Neural progenitor cell (in vitro differentiated cells): ENCODE measurements at places on chromosomes 5 and 9. TPM values are rescaled to one million over a fixed set of nuclear protein-coding genes. Genes with fewer than 3 reads are reported as not detected.

DNA sequence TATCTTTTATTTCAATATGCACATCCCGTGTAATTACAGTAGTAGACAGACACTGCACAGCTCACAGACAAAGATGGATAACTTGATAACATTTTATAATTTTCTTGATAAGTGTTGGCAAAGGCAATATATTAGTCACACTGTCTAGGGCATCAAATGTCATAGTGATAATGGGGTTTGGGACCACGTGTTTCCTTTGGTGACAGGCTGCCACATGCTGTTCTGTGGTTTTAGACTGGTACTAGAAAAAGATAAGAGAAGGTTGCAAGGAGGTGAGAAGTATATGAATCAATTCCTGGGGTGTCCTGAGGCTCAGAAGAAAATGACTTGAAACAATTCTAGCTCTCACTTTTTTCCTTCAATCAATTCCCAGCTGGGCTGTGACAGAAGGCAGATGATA, 258.8 kb upstream of the CHD1 start:
- no peaks in the 10 kb centered on the region for H3K4me1 ChIP-seq
- no peak overlapping the region for H3K27ac ChIP-seq
- H3K4me3 ChIP-seq, result no peak overlapping the region
- no peaks in the 10 kb centered on the region for H3K27me3 ChIP-seq
- no peak for DNase-seq

GRCh38 chr5:463952-464351, 21.0 kb downstream of the EXOC3 start:
- no peak overlapping the region for H3K27ac ChIP-seq
- H3K36me3 ChIP-seq, result no peaks in the 10 kb centered on the region
- no peaks in the 10 kb centered on the region for H3K4me1 ChIP-seq
- H3K4me3 ChIP-seq, result no peak overlapping the region
- no peak for DNase-seq
- no peaks in the 10 kb centered on the region for H3K27me3 ChIP-seq

DNA sequence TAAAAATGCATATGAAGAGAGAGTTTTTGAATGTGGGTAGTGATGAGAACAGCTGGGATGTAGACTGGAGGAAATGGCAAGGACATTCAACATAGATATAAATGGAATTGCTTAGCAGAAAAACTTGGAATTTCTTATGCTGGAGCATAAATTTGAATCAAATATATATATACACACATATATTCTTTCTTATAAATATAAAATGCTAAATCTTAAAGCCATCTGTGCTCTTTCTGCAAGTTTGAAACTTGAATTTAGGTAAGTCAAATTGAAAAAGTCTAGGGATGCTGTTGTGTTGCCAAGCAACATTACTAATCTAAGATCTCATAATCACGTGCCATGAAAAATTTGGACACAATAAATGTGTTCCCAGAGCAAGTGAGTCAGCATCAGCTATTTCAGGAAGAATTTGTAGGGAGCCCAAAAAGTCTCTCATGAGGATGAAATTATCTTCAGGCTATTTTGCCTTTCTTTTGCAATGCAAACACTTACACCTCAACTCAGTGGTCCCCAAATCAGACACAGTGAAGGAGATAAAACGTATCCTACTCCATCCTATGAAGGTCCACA, 58.4 kb upstream of the ALDH1A1 start:
- no peaks in the 10 kb centered on the region for H3K36me3 ChIP-seq
- no peaks in the 10 kb centered on the region for H3K4me1 ChIP-seq
- DNase-seq, result no peak
- H3K4me3 ChIP-seq, result no peak overlapping the region

DNA sequence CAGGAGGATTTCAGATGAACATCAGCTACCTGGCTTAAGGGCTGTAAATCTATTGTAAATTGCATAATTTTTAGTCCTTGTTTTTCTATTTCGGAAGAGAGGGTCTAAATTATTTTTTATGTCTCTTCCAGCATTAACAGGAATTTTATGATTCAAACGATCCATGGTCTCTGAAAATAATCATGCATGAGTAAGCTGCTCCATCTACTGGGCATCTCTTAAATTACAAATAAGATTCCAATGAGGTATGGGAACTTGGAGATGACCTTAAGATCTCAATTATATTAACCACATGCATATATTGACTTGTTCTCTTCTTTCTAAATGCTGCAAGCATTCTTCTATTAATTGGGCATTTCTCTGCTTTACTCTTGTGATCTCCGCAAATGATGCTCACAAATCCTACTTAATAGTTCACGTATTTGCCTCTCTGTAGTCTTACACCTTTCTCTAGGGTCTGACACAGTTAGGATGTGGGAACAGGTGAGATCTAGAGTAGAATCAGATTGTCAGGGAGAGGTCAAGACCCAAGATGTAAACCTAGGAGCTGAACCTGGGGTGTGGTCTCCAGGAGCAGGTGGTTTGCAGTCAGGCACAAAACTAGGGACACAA, 86.9 kb downstream of the NUDT12 start:
- no peaks in the 10 kb centered on the region for H3K27me3 ChIP-seq
- H3K4me1 ChIP-seq, result no peaks in the 10 kb centered on the region
- H3K4me3 ChIP-seq, result no peak overlapping the region
- H3K27ac ChIP-seq, result no peak overlapping the region

DNA sequence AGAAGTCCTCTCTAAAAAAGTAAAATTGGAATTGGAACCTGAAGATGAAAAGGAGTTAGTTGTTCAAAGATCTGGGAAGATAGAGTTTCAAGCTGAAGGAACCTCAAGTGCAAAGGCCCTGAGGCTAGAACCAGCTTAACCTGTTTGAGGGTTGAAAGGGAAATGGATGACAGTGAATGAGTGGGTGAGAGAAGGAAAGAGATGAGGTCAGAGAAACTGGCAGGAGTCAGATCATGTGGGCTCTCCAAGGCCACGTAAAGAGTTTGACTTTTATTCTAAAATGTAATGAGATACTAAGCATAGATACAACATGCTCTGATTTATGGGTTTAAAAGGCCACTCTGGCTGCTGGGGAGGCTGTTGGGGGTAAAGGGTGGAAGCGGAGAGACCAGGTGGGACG, 2.5 kb upstream of the RAD23B start:
- H3K4me3 ChIP-seq, result no peak overlapping the region
- no peak for DNase-seq
- peaks cover 3% of the 10 kb centered on the region for H3K4me1 ChIP-seq
- H3K27ac ChIP-seq, result no peak overlapping the region

- no peaks in the 10 kb centered on the region for H3K36me3 ChIP-seq
- no peaks in the 10 kb centered on the region for H3K27me3 ChIP-seq
Measured at GRCh38 chr9:114034661-114035062, 43.4 kb downstream of the AMBP start.

GRCh38 chr5:112634166-112634565, 103.5 kb upstream of the APC start:
- H3K36me3 ChIP-seq, result no peaks in the 10 kb centered on the region
- H3K4me1 ChIP-seq, result no peaks in the 10 kb centered on the region
- no peak for DNase-seq
- H3K4me3 ChIP-seq, result no peak overlapping the region
- H3K27ac ChIP-seq, result no peak overlapping the region

GRCh38 chr5:128350705-128351104, 187.3 kb downstream of the FBN2 start:
- H3K27ac ChIP-seq, result no peak overlapping the region
- H3K36me3 ChIP-seq, result peaks cover 2% of the 10 kb centered on the region
- H3K4me1 ChIP-seq, result no peaks in the 10 kb centered on the region
- no peaks in the 10 kb centered on the region for H3K27me3 ChIP-seq

- H3K36me3 ChIP-seq, result no peaks in the 10 kb centered on the region
- peaks cover 82% of the 10 kb centered on the region for H3K27me3 ChIP-seq
- no peak overlapping the region for H3K27ac ChIP-seq
- H3K4me3 ChIP-seq, result no peak overlapping the region
Measured at GRCh38 chr9:68429631-68430030, 73.2 kb downstream of the PGM5 start.

- H3K36me3 ChIP-seq, result no peaks in the 10 kb centered on the region
- no peak overlapping the region for H3K4me3 ChIP-seq
- H3K27ac ChIP-seq, result no peak overlapping the region
- no peaks in the 10 kb centered on the region for H3K27me3 ChIP-seq
- DNase-seq, result no peak
Measured at GRCh38 chr9:100058699-100059579, 39.9 kb downstream of the ERP44 start.

DNA sequence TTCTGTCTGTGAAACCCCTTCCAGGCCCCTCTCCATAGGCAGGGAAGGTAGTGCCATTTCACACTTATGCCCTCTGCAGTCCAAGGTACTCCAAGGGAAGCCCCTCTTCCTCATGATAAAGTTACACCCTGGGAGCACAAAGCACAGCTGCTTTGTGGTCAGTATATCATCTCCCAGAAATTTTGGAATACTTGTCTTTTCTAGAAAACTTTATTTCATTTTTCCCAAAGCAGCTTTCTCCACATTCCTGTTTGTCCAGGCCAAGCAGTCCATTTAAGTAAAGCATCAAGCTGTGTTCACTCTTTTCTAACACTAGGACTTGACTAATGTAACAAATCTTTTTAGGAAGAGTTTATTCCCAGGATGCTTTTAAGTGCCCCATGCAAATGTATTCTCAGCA, 371.8 kb upstream of the RGMB start:
- H3K4me1 ChIP-seq, result no peaks in the 10 kb centered on the region
- H3K4me3 ChIP-seq, result no peak overlapping the region
- no peaks in the 10 kb centered on the region for H3K36me3 ChIP-seq
- H3K27ac ChIP-seq, result no peak overlapping the region

DNA sequence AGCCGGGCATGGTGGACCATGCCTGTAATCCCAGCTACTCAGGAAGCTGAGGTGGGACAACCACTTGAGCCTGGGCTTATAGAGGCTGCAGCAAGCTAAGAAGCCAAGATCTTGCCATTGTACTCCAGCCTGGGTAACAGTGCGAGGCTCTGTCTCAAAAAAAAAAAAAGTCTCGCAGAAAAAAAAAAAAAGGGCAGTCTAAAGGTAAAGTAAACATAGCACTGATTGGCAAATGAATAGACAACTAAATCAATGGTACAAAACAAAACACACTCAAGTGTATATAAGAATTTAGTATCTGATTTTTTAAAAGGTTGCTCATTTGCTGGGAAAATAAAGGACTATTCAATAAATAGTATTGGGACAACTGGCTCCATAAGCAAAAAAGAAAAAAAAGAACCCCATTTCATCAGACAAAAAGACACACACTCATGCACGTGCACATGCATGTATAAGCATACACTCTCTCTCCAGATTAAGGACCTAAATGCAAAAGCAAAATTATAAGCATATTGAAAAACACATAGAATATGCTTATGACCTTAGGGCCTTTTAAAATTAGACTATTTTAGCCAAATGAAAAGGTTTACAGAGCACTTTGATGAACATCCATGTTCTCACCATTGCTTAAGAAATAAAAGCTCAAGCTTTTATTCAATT, 5.7 kb downstream of the IL6ST start:
- no peak overlapping the region for H3K4me3 ChIP-seq
- H3K4me1 ChIP-seq, result peaks cover 12% of the 10 kb centered on the region
- no peaks in the 10 kb centered on the region for H3K36me3 ChIP-seq
- no peak overlapping the region for H3K27ac ChIP-seq
- H3K27me3 ChIP-seq, result no peaks in the 10 kb centered on the region
- DNase-seq, result no peak

DNA sequence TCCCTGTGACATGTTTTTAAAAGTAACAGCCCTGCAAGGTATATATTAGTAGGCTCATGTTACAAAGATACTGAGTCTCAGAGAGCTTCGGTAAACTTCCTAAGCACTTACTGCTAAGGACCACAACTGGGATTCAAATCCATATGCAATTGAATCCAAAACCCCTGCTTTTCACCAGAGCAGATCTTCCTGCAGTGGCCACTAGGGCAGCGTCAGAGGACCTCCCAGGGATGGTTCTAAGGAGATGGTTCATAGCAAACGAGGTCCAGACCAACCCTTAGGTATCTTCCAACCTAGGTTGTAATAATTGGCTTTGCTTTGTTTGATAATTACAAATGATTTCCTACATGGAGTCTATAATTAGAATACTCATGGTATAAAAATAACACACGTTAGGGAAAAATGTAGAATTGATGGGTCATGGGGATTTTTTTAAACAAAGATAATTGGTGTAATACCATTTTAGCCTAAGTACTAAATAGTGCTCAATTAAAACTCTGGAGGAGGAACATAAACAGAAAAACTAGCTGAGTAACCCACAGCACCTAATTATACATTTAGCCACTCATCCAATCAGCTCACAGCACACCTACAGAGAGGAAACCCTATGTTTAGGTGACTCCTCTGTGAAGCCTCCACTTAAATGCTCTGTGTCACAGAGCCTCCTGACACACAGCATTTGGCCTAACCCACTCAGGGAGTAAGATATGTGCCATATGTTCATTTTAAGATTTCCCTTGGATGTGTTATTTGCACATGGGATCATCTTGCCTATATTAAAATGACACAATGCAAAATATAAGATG, 10.0 kb upstream of the CAST start:
- no peaks in the 10 kb centered on the region for H3K4me1 ChIP-seq
- H3K27me3 ChIP-seq, result no peaks in the 10 kb centered on the region
- no peaks in the 10 kb centered on the region for H3K36me3 ChIP-seq
- no peak for DNase-seq

GRCh38 chr9:91948597-91949391, 1.2 kb downstream of the ROR2 start:
- H3K4me1 ChIP-seq, result peaks cover 38% of the 10 kb centered on the region
- H3K27ac ChIP-seq, result no peak overlapping the region
- no peaks in the 10 kb centered on the region for H3K36me3 ChIP-seq
- peak overlapping the region; percentile 70 for H3K4me3 ChIP-seq
- H3K27me3 ChIP-seq, result peaks cover 23% of the 10 kb centered on the region
- peak; percentile 87 for DNase-seq

DNA sequence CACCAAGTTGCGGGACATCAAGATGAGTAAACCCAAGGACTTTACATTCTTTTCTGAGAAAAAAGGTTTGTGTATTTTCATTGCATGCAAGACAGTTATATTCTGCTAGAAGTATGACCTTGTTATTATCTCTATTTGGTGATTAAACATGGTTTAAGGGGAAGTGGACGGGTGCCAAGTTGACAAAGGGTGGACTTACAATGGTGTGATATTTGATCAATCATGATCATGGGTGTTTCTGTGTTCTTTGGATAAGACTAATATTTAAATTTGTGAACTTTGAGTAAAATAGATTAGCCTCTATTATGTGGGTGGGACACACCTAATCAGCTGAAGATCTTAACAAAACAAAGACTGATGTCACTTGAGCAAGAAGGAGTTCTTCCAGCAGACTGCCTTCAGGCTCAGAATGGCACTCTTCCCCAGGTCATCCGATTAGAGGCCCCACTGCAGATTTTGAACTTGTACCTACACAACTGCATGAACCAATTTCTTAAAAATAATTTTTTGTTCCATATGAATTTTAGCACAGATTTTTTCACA, 782.9 kb downstream of the CDH12 start:
- H3K36me3 ChIP-seq, result no peaks in the 10 kb centered on the region
- no peaks in the 10 kb centered on the region for H3K4me1 ChIP-seq
- no peak for DNase-seq
- H3K27me3 ChIP-seq, result no peaks in the 10 kb centered on the region
- no peak overlapping the region for H3K27ac ChIP-seq
- H3K4me3 ChIP-seq, result no peak overlapping the region

Gene C5orf63
- total RNA-seq, result 0.09 and 1.5 TPM in 2 replicates

Gene ENTPD2
- not detected in 2 replicates for total RNA-seq

Gene ALDOB
- not detected in 2 replicates for total RNA-seq

Gene RNF208
- total RNA-seq, result 0.77 and 0.84 TPM in 2 replicates

Gene SV2C
- total RNA-seq, result 0.06 and 0.15 TPM in 2 replicates

Gene PCDHGA8
- total RNA-seq, result 2.3 and 3.3 TPM in 2 replicates
